ENCODE measurements at places on chromosomes 5 and 9.

DNA sequence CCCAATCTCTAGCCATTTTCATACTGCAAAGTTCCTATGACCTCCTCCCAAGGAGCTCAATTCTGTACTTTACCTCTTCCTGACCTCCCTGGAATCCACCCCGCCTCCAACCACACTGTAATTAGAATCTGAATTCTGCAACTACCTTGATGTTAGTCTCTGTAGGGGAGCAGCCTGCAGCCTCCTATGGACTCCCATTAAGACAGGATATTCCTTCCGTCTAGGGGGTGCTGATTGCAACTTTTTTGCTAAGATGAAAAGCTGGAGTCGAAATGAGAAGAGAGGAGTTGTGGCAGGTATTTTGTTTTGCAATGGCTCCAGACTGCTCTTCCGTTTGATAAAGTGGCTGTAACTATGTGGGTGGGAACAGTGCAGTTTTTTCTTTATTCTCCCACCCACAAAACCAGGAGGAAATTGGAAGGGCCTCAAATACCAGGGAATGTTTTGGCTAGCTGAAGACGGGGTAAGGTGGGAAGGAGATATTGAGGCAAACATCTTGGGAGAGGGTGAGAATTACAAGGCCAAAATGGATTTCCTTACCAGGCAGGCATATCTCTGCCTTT lies 23.8 kb downstream of the ANXA2R start:
- DNase-seq: no peak

GRCh38 chr9:129430940-129431643 lies 189.8 kb downstream of the C9orf50 start:
- DNase-seq: no peak

- DNase-seq: peak; percentile 90
These were observed 218.8 kb upstream of the ADAMTSL1 start for GRCh38 chr9:18255158-18255629.

GRCh38 chr9:87029905-87030304 lies 82.6 kb upstream of the GAS1 start:
- DNase-seq: no peak

DNA sequence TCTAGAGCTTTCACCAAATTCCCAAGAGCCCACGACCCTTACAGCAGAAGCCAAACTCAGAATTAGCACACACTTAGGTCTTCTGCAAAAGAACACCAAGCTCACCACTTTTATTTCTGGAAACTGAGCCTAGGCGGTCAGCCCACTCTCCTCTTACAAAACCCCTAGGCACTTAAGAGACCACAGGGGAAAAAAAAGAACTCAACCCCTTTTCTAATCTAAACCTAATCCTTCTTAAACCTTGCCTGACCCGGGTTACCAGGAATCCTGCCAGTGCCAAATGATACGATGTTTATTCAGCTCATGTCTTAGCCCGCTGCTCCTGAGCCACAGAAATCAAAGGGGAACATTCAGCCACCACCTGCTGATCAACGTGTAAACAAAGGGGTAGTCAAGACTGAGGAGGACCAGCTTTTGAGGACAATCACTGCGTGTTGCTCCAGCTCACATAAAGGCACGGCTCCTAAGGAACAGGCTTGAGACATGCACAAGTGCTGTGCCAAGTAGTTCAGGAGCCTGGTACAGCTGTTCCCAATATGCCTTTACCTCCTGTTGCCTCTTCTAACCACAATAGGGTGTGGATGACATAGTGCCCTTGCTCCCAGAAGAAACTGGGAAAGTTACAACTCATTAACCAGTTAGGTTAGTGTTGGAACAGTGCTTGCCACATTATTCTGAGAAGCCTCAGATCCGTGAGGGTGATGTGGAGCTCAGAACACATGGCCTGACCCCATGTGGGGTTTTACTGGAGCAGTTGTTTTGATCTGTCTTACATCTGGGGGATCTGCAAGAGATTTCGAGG lies 49.3 kb downstream of the ZFAND5 start:
- DNase-seq: no peak
